ENCODE measurements at places on chromosomes 12 and 14.

GRCh38 chr12:48965298-48965838, 6.2 kb downstream of the WNT10B start:
- no peak for DNase-seq

DNA sequence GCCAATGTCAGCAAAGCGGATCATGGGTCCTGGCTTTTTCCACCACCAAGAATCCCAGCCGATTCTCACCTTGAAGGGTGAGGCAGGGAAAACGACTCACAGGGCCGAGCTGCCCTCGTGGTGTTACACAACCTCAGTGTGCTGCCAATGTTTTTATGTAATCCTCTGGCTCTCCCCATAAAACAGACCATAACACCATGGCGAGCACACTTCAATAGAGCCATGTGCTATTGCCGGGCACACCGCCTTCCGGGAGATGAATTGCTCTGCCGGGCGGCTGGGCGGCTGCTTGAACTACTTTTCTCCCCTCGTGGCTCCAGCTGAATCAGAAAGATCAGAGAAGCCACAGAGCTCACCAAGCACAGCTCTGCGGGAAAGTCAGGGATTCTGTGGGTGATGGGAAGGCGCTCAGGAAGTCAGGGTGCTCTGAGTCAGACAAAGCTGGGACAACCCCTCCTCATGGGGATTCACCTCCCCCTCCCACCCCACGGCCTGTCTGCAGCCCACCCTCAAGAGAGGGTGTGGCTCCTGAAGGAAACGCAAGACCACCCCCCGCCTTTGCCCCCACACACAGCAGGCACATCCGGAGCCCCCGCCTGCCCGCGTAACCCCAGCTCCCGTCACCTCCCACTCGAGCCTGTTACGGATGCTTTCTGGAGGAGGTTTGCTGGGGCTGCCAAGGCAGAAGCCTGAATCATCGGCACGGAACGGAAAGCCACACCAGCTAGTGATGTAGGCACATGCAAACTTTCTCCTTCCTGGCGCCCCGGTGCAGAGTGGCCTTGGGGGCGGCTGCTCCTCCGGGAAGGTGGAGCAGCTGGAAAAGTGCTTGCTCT, 1.8 kb downstream of the GALNT9 start:
- DNase-seq: peak; percentile 97

DNA sequence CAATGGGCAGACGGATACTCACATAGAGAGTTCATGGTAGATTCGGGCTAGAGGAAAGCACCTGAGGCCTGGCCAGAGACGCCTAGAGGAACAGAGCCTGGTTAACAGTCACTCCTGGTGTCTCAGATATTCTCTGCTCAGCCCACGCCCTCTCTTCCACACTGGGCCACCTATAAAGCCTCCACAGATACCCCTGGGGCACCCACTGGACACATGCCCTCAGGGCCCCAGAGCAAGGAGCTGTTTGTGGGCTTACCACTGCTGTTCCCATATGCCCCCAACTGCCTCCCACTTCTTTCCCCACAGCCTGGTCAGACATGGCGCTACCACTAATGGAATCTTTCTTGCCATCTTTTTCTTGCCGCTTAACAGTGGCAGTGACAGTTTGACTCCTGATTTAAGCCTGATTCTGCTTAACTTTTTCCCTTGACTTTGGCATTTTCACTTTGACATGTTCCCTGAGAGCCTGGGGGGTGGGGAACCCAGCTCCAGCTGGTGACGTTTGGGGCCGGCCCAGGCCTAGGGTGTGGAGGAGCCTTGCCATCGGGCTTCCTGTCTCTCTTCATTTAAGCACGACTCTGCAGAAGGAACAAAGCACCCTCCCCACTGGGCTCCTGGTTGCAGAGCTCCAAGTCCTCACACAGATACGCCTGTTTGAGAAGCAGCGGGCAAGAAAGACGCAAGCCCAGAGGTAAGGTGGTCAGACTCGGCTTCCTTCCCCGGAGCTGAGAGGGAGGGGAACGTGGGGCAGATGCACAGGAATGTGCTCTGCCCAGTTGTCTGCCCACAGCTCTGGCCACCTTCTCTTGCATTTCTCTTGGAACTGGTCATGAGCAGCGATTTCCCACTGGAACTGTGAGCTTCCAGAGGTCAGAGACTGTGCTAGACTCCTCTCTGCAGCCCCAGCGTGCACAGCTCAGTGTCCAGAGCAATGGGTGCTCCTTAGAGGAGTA, at the start of gene CD4:
Gene CD4, plus strand, starts transcription at position 557 of the 953 bp plus-strand sequence. CDS start 10,611 bp downstream, outside the sequence.
- DNase-seq: no peak

DNA sequence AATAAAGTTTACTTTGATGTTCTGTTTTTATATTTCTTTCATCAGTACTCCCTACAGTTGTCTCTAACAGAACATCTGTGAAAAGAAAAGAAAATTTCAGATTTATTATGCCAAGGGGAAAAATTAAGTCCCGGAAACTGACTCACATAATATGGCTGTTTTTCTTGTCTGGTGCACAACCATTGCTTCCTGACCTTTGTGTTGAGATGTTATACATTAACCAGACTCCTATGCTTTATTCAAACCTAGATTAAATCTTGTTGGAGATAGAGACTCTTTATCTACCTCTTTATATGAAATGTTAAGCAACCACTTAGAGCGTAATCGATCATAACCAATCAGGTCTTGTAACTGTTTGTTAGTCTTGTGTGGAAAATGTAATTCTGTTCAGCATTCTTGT, 37.6 kb upstream of the BICD1 start:
- no peak for DNase-seq

All from MG63 (cell line).